Epithelial cell of esophagus (primary cell): ENCODE measurements at places on chromosomes 6 and 20.

DNA sequence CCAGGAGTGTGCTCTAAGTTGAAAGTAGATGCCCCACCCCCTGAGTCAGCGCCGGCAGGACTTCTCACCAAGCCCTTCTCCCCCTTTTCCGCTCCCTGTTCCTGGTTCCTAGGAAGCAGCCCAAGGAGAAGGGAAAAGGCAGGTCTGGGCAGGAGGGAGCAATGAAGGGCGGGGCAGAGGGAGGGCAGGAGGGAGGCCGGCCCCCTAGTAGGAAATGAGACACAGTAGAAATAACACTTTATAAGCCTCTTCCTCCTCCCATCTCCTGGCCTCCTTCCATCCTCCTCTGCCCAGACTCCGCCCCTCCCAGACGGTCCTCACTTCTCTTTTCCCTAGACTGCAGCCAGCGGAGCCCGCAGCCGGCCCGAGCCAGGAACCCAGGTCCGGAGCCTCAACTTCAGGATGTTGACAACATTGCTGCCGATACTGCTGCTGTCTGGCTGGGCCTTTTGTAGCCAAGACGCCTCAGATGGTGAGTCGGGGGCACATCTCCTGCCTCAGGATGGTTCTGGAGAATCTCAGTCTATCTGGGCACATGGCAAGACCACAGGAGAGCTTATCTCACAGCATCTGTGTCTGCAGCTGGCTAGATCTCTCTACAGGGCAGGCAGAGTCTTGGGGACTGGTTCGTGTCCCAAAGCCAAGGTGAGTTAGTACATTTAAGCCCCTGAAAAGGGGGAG lies at the start of gene PROCR:
PROCR (plus strand) TSS at position 320 of the 681 bp plus-strand sequence; CDS start at position 403, 83 bp downstream.
- peak; percentile 100 for DNase-seq

- no peak for DNase-seq
Measured at GRCh38 chr20:1123666-1124065, 5.3 kb downstream of the PSMF1 start.

- peak; percentile 55 for DNase-seq
Measured at GRCh38 chr6:121430514-121431460, 4.7 kb upstream of the GJA1 start.

GRCh38 chr20:44247131-44247571 lies at the start of gene GDAP1L1:
Gene GDAP1L1, plus strand, starts transcription at chr20:44247308. Its CDS starts 27 bp downstream, at chr20:44247335.
- DNase-seq = no peak
